ENCODE measurements at places on chromosomes 4 and X.

DNA sequence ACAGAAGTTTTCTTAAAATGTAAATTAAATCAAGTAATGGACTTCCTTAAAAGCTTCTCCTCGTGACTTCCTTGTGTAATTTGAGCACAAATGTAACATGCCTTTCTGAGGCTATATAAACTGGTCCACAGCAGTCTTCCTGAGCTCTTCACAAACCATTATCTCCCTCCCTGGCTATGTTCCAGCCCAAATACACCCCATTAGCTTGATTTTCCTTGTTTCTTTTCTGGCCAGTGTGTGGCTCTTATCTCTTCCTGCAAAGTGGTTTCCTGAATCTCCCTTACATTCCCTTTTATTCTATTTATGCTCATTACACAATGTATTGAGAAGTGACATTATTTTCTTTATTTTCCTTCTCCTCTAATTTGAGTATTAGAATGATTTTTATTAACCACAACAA lies 1085.3 kb upstream of the PCDH10 start:
- no peak for DNase-seq

DNA sequence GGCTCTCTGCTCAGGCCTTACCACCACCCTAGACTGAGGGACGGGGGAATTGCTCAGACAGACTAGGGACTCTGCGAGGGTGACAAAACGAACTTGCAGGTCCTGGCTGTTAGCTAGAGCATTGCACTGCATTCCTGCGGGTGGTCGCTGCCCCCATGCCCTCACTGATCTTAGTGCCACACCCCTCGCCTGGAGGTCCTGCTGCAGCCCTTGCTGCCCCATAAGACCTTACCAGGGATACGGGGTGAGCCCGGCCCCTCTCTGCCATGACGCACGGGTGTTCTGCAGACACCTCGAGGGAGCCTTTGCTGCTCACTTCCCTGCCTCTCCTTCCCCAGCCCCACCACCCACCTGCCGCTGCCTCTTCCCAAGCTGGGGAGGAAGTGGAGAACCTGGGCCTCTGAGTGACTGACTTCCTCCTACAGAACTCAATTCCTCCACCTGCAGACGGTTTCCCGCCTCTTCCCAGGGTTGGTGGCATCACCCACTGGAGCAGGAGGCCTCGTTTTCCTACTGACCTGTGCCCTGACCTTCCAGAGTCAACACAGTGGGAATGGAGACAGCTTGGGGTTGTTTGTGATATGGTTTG lies 19.8 kb upstream of the TBC1D14 start:
- DNase-seq = no peak

GRCh38 chr4:38634047-38634759 lies 29.8 kb upstream of the KLF3 start:
- DNase-seq = no peak

DNA sequence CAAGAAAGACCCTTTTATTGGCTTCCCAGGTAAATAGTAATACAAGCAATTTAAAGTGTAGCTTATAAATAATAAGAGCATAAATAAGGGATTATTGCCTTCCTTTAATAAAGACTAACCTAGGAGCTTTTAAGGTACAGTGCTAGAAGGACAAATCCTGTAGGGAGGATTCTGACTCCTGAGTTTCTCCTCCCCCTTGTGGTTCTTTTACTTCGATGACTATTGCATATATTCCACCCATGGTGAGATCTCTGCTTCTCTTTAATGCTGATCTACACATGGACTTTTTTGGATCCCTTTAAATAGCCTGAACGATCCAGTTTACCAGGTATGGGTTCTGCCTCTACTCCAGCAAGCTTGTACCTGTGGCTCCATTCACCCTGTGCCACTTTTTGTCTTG lies 2.5 kb downstream of the GALNT7 start:
- no peak for DNase-seq

- no peak for DNase-seq
Measured at GRCh38 chrX:54891573-54891972, 29.1 kb upstream of the TRO start.

GRCh38 chrX:81874807-81875206 lies 672.9 kb downstream of the SH3BGRL start:
- no peak for DNase-seq

GRCh38 chr4:137471895-137472294 lies 60.4 kb downstream of the PCDH18 start:
- DNase-seq = no peak

DNA sequence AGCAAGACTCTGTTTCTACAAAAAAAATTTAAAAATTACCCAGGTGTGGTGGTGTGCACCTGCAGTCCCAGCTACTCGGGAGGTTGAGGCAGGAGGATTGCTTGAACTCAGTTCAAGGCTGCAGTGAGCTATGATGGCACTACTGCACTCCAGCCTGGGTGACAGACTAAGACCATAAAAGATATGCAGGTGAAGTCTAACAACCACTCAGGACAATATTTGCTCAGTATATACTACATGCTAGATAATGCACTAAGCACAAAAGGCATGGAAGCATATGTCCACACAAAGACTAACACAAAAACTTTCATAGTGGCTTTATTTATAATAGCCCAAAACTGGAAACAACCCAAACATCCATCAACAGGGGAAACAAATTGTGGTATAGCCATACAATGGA lies 57.7 kb upstream of the TXK start:
- no peak for DNase-seq

DNA sequence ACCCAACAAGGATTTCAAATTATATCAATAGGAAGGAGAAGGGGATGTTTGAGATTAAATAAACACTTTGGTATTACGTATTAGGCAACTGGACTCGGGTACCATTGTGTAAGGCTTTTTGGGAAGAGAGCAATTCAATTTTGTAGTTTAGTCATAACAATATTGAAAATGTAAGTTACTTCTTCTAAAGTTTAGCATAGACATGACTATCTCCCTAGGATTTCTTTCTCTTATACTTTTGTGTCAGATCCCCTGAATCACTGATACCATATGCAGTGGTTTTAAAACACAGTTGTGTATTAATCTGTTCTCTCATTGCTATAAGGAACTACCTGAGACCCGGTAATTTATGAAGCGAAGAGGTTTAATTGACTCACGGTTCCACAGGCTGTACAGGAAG lies 123.8 kb upstream of the FAM9C start:
- no peak for DNase-seq

DNA sequence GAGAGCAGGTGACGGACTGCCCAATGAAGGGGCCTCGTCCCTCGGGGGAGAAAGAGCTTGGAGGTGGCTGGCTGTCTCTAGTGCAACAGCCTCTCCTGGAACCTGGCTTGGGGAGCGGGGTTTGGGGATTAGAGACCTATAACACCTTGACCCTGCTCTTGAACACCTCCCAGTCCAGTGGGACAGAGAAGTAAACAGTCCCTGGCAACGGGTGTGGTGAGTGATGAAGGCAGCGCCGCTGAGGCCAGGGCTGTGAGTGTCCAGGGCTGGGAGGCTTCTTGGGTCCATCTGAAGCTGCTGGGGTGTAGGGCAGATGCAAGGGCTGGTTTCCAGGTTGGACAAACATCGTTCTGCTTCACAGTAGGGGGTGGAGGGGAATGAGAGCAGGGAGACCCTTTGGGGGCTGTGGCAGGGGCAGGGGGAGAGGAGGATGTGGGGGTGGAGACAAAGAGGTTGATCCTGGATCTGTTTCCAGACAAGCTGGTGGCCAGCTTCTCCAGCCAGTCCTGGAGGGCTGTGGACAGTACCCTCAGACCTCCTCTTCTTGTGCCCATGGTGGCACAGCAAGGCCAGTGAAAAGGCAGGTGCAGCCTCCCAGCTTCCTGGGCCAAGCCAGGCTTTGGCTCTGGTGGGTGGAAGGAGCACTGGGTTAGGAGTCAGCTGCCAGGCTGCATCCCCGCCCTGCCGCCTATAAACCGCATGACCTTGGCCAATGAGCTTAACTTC lies 3.8 kb downstream of the NSG1 start:
- DNase-seq = no peak

GRCh38 chr4:65665771-65666523 lies 4.3 kb downstream of the EPHA5 start:
- DNase-seq = no peak

DNA sequence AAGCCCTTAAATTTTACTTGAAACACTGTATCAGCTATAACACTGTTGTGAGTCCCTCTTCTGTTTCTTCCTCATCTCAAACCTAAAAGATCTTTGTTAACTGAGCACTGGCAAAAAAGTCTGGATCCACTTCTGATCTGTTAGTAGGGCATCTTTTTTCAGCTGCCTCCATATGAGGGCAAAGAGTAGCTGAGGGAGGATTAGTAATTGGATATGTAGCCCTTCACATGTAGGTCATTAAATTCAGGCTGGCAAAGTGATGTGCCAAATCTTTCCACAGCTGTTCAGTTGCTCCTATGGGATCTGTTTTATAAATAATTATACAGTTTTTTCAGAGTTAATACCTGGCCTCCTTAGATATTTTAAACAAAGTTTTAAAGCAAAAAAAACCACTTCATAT lies 1.1 kb upstream of the TRMT10A start:
- DNase-seq = no peak

GRCh38 chr4:30525662-30526315 lies 194.4 kb upstream of the PCDH7 start:
- no peak for DNase-seq

GRCh38 chr4:8141935-8142334 lies 16.7 kb downstream of the ABLIM2 start:
- no peak for DNase-seq

GRCh38 chr4:4960574-4960973 lies 58.7 kb downstream of the CYTL1 start:
- DNase-seq = no peak

DNA sequence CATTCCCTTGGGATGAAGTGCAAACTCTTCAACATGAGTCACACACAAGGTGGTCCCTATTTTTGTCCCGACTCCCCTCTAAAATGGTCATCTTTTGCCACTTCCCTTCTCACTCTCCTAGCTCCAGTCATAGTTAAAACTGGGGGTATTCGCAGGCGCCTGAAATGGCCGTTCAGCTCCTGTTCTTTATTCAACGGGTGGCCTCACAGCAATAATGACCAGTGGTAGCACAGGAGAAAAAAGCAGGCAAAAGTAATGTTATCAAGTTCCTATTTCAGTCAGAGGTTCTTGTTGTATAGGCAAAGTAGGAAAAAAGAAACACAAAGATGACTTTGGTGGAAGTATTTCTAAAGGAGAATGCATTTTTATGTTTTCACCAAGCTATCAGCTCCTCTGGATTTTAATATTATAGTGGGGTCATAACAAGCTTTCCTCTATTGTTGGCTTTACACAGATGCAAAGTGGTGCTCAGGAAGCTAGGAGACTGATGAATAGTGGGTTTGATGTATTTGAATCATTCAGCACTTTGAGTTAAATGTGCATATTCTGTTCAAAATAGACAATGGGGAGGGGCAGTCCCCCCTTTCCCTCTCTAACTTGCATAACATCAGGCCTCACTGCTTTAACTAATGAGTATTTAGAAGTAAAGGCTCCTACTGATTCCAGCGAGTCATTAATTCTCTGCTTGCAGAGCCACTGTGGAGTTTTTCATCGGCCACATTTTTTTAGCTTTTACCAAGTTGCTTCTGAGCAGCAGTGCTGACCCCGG lies 171.2 kb upstream of the NDP start:
- DNase-seq = no peak

GRCh38 chr4:86972997-86973396 lies 38.2 kb downstream of the AFF1 start:
- DNase-seq = peak; percentile 49

GRCh38 chr4:67106861-67107460 lies 438.3 kb downstream of the CENPC start:
- DNase-seq = no peak

DNA sequence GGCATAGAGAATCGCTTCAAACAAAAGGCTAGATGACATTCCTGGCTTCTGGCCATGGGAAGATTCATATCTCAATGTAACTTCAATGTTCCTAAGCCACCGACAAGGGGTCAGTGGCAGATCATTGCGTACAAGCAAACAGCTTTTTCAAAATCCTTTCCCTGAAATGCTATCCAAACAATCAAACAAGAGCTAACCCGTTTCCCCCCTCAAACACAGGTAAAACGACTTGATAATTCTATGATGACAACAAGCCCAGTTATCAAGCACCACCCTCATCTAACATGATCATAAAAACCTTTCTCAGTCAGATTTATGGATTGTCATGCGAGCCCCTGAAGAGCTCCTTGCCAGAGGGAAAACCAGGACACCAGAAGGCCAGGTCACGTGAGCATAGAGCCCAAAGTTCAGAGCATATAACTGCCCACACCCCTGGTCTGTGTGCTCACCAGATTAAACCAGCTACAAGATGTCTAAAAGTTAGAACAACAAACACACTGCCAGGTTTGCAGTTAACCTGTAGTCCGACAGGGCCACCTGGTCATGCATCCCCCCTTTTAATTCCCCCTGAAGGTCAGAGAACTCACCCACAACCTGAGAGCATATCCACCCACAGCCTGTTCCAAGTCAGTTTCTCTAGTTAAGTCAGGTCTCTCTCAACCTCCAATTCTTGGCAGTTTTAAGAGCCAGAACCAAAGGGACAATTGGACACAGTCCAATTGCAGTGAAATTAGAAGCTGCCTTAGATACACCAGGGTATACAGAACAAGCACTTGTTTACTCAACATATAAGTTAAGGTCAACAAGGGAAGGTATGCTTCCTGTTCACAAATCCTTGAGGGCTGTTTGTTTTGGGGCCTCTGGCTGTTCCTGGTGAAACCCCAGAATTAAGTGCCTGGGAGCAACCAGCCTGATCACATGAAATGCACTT lies 248.1 kb upstream of the PPARGC1A start:
- no peak for DNase-seq

GRCh38 chr4:83139514-83140156 lies 25.1 kb upstream of the PLAC8 start:
- DNase-seq = no peak

- DNase-seq = no peak
Measured at GRCh38 chrX:10106806-10107205, 50.0 kb upstream of the CLCN4 start.

- DNase-seq = no peak
Measured at GRCh38 chrX:258291-259040, 22.7 kb upstream of the PLCXD1 start.

DNA sequence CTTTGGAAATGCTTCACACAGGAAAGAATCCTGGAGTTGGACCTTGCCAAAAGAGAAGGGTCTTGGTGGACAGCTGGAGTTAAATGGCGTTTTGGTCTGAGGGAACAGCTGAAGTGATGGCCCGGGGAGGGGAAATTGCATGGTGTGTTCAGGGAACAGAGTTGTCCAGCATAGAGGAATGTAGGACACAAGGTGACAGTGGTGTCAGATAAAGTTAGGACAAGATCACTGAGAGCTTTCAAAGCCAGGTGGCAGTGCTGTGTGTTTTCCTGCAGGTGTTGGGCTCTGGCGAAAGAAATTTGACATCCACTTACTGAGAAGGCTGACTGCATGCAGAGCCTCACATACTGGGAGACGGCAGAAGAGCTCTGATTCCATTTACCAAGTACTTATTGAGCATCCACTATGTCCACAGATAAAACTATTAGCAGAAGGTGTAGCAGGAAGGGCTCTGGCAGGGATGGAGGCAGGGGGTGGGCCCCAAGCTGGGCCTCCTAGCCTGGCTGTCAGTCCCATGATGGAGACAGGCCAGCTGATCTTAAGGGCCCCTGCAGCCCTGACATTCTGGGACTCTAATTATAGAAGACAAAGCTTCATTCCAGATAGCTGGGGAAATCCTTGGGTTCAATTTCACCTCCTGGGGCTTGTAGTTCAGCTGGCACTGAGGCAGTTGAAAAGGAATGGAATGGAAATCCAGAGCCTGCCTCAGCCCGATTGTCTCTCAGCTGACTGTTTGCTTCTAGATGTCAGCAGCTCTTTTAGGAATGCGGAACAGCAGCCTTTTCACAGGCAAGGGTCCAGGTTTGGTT lies 150.2 kb upstream of the MAMLD1 start:
- DNase-seq = no peak

GRCh38 chrX:33333271-33333670 lies 121.9 kb upstream of the DMD start:
- no peak for DNase-seq

GRCh38 chr4:118215826-118216225 lies 137.0 kb downstream of the PRSS12 start:
- DNase-seq = no peak
